ENCODE measurements at places on chromosomes 11 and 22.

GRCh38 chr11:69170704-69171103 lies 15.0 kb downstream of the SMIM38 start:
- DNase-seq = no peak

GRCh38 chr11:35787013-35787504 lies 124.5 kb downstream of the TRIM44 start:
- DNase-seq = no peak

GRCh38 chr11:19571906-19572305 lies 140.7 kb upstream of the NAV2 start:
- DNase-seq = no peak

- no peak for DNase-seq
These were observed 145.5 kb downstream of the TRIM29 start for GRCh38 chr11:119992171-119993051.

- no peak for DNase-seq
These were observed 6.0 kb downstream of the TBCEL start for GRCh38 chr11:121029813-121030445.

GRCh38 chr11:118996926-118997626 lies 862 bp upstream of the CENATAC start:
- peak; percentile 67 for DNase-seq

- no peak for DNase-seq
These were observed 17.9 kb downstream of the SWAP70 start for GRCh38 chr11:9681583-9682372.

- DNase-seq = no peak
These were observed 153.6 kb upstream of the SORL1-AS1 start for GRCh38 chr11:121606354-121606753.

DNA sequence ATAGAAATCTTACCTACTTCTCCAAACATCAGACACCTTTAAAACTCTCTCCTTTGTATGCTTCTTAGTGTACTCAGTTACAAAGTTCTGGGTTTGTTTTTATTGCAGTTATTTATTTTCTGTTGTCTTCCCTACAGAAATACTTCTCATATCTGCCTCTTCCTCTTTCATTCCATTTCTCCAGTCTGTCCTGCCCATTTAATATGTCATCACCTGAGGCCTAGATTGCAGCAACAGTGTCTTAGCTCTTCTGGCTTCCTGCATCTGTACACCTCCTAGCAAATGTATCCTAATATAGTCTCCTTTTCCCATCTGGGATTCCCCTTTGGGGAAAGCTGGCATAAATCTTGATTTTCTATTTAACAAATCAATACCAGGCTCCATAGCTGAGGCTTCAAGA lies 34.9 kb upstream of the PCF11 start:
- DNase-seq = no peak

GRCh38 chr22:30078320-30079311 lies 1.6 kb upstream of the HORMAD2 start:
- peak; percentile 22 for DNase-seq

GRCh38 chr22:24185001-24185500 lies 3.8 kb downstream of the SUSD2 start:
- no peak for DNase-seq

DNA sequence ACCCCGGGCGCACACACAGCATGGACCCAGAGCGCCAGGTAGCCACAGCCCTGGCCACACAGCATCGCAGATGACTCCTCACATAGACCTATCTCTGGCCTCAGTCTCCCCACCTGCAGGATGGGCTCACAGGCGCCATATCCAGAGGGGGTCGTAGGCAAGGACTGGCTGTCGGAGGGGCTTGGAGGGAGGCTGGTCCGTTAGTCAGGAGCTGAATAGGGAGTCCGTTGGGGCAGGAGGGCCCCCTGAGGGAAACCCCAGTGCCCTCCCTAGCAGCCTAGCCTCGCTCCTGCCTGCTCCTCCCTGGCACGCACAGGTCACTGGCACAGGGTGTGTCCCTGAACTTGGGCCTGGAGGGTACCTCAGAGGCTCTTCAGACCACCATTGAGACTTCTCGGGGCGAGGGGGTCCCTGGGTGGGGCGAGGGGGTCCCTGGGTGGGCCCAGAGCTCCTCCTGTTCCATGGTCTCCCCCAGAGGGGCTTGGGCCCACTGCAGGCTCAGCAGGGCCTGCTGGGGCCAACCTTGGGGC lies 2.0 kb downstream of the PLXNB2 start:
- no peak for DNase-seq

DNA sequence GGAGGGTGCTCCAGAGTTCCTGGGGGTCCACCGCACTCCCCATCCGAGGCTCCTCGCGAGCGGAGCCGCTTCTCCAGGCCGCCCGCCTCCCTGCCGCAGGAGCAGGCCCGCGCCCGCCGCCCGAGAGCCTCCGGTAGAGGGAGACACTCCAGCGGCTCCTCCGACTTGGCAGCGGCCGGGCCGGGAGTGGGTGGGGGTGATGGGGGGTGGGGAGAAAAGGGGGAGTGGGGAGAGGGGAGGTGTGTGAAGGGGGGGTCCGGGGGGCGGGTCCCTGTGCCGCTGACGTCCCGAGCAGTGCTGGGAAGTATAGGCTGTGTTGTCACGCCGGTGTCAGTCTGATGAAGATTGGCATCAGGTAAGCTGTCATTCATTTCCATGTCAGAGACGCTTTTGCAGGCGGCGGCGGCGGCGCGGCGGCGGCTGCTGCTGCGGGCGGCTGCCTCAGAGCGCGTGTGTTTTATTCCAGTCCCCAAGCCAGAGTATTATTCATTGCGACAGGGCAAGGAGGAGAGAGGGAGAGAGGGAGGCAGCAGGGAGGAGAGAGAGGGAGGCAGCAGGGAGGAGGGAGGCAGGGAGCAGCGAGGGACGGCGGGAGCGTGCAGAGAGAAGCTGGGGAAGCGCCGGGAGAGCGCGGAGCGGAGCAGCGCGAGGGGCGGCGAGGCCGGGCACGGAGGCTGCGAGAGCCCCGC lies at the start of gene PKNOX2:
PKNOX2 (plus strand) TSS at position 330 of the 689 bp plus-strand sequence. CDS start 186,555 bp downstream, outside the sequence.
- peak; percentile 76 for DNase-seq

GRCh38 chr11:108364159-108364558 lies 103.2 kb downstream of the C11orf65 start:
- DNase-seq = no peak

GRCh38 chr11:70757241-70757640 lies 358.9 kb downstream of the CTTN start:
- DNase-seq = no peak

DNA sequence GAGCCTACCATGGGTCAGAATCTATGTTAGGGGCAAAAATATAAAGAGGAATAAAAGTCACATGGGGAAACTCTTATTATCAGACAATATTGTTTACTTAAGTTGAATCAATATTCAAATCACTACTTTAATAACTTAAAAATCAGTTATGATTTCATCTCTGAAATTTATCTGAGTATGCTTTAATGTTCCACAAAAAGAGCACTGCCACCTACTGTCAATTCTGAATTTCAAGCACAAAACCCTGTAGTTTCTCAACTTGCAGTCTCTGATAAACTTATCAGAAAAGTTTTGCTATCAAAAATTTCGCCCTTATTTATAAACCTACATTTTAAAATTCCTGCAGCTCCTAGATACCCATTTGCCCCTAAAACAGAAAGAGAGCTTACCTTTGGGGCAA lies 47.3 kb downstream of the RDX start:
- DNase-seq = no peak

GRCh38 chr22:32016081-32016480 lies 27.0 kb upstream of the SLC5A1 start:
- DNase-seq = no peak

- DNase-seq = no peak
These were observed 29.8 kb upstream of the TMEM41B start for GRCh38 chr11:9344061-9344680.

- DNase-seq = no peak
These were observed 36.8 kb downstream of the ALG9 start for GRCh38 chr11:111834432-111835163.

DNA sequence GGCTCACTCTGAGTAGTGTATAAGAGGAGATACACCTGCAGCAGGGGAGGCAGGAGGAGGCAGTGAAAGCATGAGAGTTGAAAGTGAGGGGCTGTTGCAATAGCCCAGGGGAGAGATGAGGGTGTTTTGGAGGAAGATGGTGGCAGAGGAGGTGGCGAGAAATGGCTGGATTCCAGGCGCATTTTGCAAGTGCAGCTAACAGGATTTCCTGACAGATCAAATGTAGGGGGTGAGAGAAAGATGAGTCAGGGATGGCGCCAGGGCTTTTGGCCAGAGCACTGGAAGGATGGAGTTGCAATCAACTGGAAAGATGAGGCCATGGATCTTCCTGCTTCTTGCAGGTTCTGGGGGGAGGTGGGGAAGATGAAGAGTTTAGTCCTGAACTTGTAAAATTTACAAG lies 16.8 kb upstream of the TSPAN18 start:
- no peak for DNase-seq

GRCh38 chr22:44729391-44730021 lies 22.9 kb upstream of the ARHGAP8 start:
- DNase-seq = no peak

DNA sequence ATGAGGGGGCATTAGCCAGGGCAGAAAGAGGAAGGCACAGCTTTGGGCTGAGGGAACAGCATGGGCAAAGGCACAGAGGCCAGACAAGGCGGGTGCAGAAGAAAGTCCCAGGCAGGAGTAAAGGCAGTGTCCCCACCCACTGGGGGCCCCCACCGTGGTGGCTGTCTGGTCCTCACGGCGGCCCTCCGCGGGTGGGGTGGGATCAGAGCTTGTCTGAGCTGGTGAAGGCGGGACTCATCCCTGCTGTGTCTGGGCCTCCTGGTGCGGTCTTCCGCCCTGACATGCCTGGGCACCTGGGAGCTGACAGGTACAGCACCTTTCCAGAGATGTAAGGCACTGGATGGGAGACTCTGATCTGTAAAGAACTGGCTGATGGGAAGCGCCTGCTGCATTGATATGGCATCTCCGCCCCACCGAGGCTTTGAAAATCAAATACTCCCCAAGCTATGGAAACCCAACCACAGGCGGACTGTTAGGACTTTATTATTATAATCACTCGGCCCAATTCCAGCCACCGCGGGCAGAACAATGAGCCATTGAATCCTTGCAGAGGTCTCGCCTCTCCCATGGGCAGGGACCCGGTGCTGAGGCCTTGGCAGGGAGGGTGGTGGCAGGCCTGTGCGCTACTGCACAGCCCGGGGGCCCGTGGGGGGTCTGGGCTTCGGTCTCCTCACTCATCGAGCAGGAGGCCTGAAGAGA lies 14.2 kb upstream of the GNB1L start:
- peak; percentile 0 for DNase-seq

DNA sequence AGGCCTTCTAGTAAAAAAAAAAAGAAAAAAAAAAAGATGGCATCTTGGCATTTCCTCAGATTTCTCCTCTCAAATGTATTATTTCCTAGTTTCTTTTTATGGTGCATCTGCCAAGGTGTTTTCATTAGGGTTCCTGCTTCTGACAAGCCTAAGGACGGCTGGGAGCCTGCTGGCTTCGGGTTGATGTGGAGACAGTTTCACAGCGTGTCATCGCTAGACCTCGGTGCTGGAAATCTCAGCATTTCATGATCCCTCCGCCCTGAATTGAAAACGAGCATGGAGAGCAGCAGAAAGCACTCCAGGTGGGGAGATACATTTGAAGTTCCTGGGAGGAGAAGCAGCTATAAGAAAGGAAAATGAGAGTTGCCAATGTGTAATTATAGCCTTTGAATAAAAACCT lies 283.9 kb upstream of the CNTN5 start:
- no peak for DNase-seq

DNA sequence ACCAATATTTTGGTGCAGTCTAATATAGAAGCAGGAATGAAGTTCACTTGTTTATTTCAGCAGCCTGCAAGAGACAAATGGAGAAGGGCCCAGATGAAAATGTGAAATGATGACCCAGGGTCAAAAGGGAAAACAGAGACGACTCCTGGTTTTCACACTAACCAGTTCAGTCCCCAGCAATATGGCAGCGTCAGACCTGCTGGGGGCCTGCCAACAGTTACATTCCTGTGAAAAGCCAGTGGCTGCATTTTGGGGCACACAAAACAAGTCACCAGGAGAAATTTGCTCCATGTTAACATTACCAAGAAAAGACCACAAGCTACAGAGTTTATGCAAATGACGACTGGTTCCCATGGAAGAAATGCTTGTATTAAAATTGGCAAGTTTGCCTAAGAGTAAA lies 80.2 kb downstream of the CCDC34 start:
- no peak for DNase-seq

DNA sequence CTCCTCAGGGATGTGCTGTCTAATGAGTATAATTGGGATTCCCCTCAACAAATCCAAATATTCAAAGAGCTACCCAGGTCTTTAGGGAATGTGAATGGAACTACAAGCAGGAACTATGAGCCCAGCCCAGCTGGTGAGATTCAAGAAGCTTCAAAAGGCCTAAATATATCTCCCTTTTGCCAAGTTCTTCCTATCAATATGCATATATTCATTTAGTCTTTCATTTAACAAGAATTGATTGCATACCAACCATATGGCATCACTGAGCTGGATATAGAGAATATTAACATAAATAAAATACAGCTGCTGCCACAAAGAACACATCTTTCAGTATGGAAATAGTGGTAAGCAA lies 58.9 kb upstream of the PRSS23 start:
- DNase-seq = no peak

- DNase-seq = no peak
These were observed 2.2 kb downstream of the PLA2G3 start for GRCh38 chr22:31138126-31138525.

GRCh38 chr11:103541186-103541795 lies 432.1 kb downstream of the DYNC2H1 start:
- no peak for DNase-seq

- DNase-seq = no peak
These were observed 9.7 kb downstream of the PMM1 start for GRCh38 chr22:41579997-41580355.

DNA sequence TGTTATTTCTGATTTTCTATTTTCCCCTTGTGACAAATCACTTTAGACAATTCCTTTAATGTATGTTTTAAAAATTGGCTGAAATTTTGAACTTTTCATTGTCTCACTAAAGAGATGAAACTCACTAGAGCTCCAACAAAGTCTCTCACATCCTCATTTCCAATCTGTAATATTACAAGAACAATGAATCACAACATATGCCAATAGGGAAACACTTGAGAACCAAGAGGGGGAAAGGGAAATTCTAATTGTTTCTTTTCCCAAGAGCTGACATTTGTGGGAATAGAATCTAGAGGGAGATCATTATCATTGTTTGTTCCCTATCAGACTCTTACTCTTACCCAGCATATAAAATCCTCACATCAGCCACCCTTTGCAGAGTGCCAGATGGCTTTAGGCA lies 28.2 kb downstream of the OR10D3 start:
- no peak for DNase-seq

- DNase-seq = no peak
These were observed 23.3 kb downstream of the RRAS2 start for GRCh38 chr11:14335712-14336111.

GRCh38 chr11:116353589-116353988 lies 419.2 kb downstream of the BUD13 start:
- no peak for DNase-seq

All from stimulated activated CD4-positive, alpha-beta T cell treated with anti-CD3 and anti-CD28 coated beads, Interleukin-1b, Interleukin-23, amount 100 ng/mL, for 48 hours (primary cell).